Common myeloid progenitor, CD34-positive (primary cell): ENCODE measurements at places on chromosomes 13 and 19.

GRCh38 chr13:35964863-35965180 lies 166.4 kb downstream of the DCLK1 start:
- no peak for DNase-seq

DNA sequence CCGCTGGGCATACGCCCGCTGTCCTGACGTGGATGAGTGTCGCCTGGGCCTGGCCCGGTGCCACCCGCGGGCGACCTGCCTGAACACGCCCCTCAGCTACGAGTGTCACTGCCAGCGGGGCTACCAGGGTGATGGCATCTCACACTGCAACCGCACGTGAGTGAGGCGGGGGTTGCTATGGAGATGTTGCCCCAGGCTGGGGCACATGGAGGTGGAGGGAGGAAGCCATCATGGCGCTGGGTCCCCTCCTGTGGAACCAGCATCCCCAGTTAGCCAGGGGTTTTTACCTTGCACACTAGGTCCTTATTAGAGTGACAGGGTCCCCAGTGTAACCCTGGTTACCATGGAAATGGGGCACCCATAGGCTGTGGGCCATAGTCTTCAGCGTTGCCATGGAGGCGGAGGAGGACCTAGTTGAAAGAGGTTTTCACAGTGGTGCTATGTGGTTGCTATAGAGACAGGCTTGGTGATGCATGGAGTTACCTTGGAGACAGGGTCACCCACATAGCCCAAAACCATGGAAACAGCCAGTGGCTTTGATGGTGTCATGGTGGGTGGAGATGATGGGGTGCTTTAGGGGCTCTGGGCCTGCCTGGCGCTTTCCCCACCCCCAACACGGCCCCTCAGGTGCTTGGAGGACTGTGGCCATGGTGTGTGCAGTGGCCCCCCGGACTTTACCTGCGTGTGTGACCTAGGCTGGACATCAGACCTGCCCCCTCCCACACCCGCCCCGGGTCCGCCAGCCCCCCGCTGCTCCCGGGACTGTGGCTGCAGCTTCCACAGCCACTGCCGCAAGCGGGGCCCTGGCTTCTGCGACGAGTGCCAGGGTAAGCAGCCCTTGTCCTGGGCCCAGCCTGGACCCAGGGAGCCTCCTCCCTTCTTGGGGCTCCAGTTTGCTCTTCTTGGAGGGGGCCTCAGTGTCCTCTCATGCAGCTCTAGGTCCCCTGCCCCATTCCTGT lies 27.1 kb downstream of the MEGF8 start:
- peak; percentile 35 for DNase-seq

GRCh38 chr19:56253737-56254136 lies 18.8 kb upstream of the EDDM13 start:
- DNase-seq: peak; percentile 76

GRCh38 chr13:99323488-99323887 lies 16.3 kb upstream of the GPR183 start:
- no peak for DNase-seq

GRCh38 chr13:101648766-101649487 lies 196.5 kb downstream of the ITGBL1 start:
- DNase-seq: no peak

- DNase-seq: no peak
These were observed 1352.2 kb upstream of the PRR20A start for GRCh38 chr13:55788548-55788947.

GRCh38 chr19:32686847-32687475 lies 4.7 kb upstream of the NUDT19 start:
- DNase-seq: no peak

GRCh38 chr19:4431808-4432674 lies 25.6 kb downstream of the UBXN6 start:
- DNase-seq: peak; percentile 70

DNA sequence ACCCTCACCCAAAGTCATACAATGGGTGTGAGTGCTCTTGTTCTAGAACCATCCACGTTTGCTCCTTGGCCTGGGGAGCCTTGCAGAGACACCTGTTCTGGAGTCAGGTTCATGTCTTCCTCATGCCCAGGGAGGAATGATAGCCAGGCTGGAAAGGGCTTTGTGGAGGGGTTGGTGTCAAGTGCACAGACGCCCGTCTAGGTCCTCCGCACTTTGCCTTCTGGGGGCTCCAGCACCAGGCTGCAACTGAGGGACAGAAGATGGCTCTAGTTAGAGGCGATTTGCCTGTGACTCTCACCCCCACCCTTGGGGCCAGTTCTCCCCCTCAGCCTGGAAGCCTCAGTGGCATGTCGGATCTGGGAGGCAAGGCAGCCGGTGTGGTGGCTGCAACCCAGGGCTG lies 47.2 kb upstream of the ZNF536 start:
- no peak for DNase-seq

DNA sequence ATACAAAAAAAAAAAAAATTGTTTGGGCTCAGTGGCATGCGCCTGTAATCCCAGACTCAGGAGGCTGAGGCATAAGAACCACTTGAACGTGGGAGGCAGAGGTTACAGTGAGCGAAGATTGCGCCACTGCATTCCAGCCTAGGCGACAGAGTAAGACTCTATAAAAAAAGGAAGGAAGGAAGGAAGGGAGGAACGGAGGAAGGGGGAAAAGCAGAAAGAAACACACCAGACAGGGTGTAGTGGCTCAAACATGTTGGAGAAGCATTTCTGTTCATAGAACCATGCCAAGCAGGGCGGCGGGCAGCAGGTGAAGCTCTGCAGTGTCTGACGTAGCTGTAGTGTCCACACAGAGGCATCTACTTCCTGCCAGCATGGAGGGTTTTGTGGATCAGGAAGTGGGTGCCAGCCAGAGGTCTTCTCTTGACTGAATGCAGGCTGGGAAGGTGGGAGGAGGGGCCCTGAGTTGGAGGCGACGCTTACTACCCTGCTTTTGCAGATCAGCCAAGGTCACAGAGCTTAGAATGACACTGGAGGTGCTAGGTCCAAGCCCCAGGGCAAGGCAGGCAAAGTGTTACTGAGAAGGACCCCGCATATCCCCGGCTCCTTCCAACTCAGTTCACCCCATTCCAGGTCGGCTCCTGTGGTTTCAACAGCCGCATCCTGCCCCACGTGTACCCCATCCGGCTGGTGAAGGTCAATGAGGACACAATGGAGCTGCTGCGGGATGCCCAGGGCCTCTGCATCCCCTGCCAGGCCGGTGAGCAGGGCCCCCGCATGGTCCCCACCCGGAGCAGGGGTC lies 11.6 kb upstream of the PGLS start:
- DNase-seq: peak; percentile 69

GRCh38 chr13:46812301-46812797 lies 15.4 kb upstream of the ESD start:
- peak; percentile 37 for DNase-seq

DNA sequence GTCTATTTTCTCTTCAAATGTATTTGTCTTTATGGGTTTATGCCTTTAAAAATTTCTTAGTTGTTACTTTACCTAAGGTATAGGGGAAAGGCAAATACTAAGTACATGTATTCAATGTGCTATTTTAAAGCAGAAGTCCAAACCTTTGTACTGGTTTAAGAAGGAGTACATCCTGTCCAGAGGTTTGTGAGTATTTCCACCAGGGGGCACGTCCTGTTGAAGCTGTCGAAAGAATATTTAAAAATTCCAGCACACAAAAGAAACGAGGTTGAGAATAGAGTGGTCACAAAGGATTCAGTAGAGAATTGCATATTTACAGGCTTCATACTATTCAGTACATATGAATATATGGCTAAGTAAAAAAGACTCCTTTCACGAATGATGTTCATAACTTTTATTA lies 59.8 kb downstream of the URI1 start:
- DNase-seq: peak; percentile 53

- DNase-seq: peak; percentile 55
These were observed 28.5 kb upstream of the NPAS1 start for GRCh38 chr19:46990991-46991676.

DNA sequence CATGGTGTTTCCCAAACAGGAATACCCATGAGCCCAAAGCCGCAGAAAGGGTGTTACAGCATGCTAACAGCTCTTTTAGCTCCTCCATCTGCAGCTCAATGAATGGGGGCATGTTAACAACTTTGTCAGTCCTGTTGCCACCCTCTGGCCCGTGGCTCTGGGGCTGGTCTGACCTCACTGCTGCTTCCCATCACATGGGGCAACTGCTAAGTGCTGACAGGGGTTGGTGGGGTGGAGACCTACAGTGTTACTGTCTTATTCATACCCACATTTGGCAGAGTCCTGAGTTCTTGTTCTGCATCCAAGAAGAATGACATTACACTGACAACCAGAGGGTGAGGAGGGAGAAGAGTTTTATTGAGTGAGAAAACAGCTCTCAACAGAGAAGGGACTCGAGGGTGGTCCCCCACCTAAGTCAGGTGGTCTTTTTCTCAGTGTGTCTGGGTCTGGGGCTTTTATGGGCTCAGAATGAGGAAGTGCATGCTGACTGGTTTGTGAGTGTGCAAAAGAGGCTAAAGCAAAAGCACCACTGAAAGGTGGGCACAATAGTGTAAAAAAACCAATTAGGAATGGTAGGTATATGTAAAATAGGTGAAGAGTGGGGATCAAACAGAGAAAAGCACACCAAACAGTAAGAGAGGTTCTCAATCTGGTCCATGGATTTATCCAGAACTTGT lies 1952.0 kb upstream of the PCDH20 start:
- DNase-seq: no peak

DNA sequence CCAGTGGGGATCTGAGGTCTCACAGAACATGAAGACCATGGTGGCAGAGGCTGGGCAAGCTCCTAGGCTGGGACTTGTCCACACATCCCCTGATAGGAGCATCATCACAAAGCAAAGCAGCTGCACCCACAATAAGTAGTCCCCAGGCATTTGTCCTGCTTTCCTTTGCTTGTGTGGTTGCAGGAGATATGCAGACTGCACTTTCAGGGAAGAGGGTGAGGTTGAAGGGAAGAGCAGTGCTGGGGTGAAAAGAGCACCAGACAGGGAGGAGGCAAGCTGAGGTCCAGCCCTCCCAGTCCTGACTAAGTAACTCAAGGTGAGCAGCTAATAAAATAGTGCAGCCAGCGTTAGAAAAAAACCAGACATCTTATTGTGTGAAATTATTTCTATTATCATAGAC lies 383.6 kb downstream of the UQCRFS1 start:
- no peak for DNase-seq

DNA sequence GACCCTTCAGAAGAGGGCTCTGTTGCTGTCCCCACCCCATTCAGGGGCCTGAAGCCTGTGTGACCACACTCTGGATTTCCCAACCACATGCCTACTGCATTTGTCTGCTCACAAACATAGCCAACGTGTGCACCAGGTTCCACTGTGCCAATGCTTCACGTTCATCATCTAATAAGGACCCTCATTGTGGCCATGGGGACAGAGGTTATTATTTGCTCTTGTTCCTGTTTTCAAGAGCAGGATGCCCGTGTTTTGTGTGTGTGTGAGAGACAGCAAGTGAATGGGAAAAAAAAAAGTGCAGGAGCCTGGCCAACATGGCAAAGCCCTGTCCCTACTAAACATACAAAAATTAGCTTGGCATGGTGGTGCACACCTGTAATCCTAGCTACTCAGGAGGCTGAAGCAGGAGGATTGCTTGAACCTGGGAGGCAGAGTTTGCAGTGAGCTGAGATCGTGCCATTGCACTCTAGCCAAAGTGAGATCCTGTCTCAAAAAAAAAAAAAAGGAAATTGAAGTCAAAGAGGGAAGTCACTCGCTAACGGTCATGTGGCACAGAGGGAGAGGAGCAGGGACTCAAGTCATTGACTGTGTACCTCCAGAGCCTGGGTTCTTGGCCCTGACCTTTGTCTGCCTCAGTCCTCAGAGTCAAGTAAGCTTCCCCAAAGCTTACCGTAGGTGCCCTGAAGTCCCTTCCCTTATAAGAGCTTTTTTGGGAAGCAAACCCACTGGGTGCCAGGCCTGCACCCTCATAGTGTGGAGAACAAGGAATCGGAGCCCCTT lies 6.9 kb downstream of the B3GNT8 start:
- peak; percentile 77 for DNase-seq

DNA sequence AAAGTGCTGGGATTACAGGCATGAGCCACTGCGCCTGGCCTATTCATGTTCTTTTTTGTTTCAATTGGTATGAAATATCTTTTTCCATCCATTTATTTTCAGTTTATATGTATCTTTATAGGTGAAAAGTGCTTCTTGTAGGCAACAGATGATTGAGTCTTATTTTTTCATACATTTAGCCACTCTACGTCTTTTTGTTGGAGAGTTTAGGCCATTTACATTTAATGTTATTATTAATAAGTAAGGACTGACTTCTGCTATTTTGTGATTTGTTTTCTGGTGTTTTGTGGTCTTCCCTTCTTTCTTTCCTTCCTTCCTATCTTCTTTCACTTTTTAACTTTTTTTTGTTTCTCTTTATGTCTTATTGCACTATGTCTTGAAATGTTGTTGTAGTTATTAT lies 16.7 kb upstream of the KBTBD7 start:
- no peak for DNase-seq

- peak; percentile 89 for DNase-seq
These were observed 28.9 kb downstream of the AP2S1 start for GRCh38 chr19:46821512-46822409.

- DNase-seq: no peak
These were observed 1567.2 kb upstream of the PRR20A start for GRCh38 chr13:55573565-55573964.

DNA sequence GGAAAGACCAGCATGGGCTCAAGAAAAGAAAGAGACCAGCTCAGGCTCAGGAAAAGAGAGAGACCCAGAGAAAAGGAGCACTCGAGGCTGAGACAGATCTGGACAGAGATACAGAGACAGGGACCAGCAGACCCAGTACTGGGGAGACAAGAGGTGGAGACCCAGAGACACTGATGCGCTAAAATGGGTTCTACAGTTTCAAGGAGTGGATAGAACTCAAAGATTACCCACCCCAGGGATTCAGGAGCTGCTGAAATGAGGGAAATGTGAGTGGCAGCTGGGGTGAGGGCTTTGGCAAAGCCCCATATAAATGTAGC lies 609 bp upstream of the ZSCAN18 start:
- DNase-seq: no peak

- DNase-seq: no peak
These were observed 79.0 kb downstream of the IER2 start for GRCh38 chr19:13229246-13229645.

GRCh38 chr13:62033934-62034333 lies 618.3 kb upstream of the PCDH20 start:
- DNase-seq: no peak

DNA sequence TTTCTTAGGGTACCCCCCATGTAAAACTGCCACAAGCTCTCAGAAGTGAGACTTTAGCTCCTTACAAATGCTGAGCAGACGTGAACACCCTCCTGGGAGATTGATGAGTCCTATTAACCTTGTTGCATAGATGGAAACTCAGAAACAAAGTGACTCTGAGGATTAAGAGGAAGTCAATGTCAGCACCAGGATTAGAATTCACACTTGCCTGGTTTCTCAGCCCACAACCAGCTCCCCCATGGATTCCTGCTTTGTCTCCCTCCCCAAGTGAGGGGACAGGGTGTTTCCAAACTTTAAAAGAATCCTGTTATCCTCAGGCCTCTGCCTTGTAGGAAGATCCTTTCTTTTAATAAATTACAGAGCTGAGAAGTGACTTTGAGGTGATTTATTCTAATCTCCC lies 324.4 kb downstream of the NDFIP2 start:
- no peak for DNase-seq

- no peak for DNase-seq
These were observed 13.2 kb upstream of the SPART start for GRCh38 chr13:36359301-36359950.

GRCh38 chr13:107767119-107767518 lies 448.2 kb downstream of the LIG4 start:
- no peak for DNase-seq
